ENCODE measurements at places on chromosomes 12 and 14.

DNA sequence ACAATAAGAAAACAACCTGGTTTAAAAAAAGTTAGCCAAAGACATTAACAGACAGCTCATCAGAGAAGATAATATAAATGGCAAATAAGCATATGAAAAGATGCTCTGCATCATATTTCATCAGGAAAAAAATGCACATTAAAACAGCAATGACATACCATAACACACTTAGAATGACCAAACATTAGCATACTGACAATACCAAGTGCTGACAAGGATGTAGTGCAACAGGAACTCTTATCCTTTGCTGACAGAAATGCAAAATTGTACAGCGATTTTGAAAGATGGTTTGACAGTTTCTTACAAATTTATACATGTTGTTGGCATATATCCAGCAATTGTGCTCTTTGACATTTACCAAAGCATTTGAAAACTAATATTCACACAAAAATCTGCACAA is 573.0 kb downstream of the FSCB start:
- no peak for DNase-seq

GRCh38 chr12:132392389-132393244 is 63.2 kb upstream of the GALNT9 start:
- DNase-seq, result no peak

DNA sequence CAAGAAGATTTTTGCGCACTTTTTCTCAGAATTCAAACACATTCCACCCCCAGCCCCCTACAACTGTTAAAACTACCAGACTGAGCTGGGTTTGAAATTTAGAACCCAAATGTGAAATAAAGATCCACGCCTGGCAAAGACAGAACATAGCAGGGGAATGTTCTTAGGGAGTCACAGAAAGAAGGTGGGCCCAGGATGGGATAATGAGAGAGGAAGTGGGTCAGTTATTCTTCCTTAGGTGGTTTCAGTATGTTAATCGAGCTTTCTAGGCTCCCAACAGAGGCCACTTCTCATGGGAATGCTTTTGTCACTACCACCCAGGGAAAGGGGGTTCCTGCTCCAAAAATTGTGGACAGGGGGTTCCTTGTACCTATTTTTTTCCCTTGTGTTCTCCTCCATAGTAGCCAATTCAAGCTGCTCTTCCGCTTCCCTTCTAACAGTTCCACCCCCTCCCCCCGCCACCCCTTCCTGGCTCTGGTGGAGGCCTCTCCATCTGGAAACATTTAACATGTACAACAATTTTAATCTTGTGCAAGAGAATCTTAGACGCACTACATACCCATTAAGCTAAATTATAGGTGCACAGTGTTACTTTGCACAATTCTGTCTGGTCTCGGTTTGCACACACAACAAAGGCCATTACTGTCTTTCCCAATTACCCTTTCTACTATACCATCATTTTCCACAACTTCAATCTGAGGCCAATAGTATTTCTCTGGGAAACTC is 218.1 kb downstream of the MON2 start:
- DNase-seq, result no peak

DNA sequence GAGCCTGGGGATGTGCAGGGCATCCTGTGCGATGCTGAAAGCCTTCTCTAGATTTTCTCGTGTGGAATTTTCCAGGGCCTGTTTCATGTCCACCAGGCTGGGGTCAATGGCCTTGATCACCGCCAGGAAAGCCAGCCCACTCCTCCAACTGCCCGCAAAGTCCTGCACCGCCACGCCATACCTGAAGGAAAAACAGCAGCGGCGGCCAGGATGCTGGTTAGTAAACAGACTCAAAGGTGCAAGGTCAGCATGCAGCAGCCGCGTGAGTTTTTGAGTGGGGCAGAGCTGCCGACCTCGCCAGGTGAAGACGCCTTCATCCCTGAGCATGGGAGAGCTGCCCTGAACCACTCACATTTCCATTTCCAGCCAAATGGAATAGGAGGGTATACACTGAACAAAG is 53.4 kb upstream of the DICER1 start:
- no peak for DNase-seq

DNA sequence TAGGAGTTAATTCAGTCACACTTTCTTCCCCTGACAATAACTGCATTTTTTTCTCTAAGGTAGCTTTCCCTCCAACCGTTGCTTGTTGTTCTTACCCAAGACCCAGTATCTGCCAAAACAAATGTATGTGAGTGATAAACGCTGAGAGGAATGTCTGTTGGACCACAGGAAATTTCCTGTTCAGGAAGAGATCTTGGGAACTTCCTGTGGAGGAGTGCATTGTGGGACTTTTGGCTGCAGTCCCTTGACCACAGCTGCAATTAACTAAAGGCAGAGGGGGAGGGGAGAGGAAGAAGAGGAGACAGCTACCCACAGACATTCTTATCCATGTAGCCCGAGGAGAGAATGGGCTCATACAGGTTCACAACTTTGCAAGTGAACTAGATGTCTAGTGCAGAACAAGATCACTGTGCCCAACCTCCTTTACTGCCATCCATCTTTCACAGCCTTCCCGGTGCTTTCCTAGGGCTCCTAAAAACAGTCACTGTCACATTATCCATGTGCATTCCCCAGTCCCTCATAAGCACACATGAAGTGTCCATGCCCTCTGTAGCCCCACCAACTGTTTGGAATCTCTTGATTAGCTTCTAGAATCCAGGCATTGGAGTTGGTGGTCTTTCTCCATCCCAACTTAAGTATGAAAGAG is 149.5 kb downstream of the ETV6 start:
- DNase-seq, result no peak

DNA sequence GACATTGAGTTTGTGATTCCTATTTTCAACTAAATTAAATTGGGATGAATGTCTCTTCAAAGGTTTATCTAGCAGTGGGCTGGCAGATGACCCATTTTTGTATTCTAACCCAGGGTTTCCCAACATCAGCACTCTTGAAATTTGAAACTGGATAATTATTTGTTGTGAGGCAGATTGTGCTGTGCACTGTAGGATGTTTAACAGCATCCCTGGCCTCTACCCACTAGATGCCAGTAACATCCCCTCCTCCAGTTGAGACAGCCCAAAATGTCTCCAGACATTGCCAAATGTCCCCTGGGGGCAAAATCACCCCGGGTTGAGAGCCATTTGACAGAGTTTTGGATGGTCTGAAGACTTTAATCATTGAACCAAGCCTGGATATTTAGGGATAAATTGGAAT is 11.1 kb downstream of the DAAM1 start:
- DNase-seq, result no peak

DNA sequence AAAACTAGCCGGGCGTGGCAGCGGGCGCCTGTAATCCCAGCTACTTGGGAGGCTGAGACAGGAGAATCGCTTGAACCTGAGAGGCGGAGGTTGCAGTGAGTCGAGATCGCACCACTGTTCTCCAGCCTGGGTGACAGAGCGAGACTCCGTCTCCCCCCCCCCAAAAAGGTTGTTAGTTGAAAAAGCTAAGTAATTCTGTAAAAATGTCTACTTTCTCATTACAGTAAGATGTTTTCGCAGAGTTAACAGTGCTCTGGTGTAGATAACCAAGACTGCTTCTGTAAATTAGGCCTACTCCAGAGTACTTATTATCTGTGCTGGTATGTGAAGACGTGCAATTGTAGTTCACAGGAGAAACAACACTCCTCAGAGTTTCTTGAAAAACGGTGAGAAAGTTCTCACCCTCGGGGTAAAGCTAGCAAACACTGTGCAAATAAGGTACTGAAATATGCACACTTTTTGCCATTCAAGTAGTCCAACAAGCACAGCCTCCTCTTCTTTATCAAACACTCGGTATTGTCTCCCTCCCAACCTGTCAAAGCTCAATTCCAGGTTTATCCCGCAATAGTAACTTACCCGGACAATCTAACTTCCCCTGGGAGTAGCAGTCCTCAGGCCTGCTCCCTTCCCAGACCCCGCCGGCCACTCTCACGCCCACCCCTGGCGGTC is 974 bp downstream of the BTBD7 start:
- no peak for DNase-seq

DNA sequence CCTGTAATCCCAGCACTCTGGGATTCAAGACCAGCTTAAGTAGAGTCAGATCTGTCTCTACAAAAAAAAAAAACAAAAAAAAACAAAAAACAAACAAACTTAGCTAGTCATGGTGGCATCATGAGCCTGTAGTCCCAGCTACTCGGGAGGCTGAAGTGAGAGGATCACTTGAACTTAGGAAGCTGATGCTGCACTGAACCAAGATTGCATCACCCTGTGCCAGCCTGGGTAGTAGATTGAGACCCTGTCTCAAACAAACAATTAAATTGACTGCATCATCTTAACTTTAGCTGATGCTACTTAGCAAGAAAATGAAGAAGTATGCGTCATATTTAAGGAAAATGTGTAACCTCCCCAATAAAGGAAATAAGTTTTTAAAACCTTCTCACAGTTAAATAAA is 136.6 kb upstream of the ATXN7L3B start:
- no peak for DNase-seq

GRCh38 chr12:13039328-13039956 is 4.7 kb upstream of the FAM234B start:
- no peak for DNase-seq

DNA sequence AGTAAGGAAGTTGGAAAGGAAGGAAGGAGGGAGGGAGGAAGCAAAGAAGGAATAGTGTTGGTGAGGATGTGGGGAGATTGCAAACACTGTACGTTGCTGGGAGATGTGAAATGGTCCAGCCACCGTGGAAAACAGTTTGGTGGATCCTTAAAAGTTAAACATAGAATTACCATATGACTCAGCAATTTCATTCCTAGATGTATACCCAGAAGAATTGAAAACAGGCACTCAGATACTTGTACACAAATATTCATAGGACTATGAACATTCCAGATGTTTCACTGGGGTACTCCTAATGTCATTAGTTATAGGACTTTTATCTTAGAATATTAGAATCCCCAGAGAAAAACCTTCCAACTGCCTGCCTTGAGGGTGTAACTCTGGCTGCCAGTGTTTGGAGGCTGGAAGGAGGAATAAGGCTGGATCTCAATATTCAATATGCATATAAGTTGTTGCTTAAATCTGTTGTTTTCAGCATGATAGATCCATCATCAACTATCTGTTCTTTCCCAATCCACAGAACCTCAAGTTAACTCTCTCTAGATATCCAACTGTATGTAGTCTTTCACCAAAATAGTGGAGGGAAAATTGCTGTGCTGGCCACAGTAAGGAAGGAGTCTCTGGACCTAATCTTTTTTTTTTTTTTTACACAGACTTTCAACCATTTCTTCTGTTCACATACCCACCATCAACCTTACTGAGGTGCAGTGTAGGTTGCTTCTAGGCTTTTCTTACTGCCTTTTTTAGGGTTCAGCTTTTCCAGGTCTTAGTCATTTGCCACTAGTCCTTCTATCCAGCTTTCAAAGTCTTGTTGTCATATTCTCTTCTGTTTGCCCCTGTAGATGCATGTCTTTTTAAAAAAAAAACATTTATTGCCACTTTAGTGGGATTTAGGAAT is 94.5 kb downstream of the DNAI7 start:
- DNase-seq, result no peak

DNA sequence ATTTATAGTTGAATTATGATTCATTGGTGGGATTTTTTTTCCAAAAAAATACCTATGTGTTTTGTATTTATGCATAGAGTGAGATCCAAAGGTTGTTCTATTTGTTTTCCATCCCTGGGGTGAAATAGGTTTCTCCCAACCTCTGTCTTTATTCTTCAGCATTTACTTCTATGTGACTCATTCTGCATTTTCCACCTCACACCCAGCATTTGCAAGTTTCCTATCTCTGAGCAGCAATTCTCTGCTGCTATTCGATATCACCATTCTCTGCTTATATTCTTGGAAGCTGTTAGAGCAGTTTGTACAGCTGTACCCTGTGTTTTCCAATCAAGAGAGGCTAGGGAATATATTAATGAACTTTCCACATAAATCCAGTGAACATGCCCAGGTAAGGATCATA is 538.9 kb downstream of the SNAPC1 start:
- DNase-seq, result no peak

DNA sequence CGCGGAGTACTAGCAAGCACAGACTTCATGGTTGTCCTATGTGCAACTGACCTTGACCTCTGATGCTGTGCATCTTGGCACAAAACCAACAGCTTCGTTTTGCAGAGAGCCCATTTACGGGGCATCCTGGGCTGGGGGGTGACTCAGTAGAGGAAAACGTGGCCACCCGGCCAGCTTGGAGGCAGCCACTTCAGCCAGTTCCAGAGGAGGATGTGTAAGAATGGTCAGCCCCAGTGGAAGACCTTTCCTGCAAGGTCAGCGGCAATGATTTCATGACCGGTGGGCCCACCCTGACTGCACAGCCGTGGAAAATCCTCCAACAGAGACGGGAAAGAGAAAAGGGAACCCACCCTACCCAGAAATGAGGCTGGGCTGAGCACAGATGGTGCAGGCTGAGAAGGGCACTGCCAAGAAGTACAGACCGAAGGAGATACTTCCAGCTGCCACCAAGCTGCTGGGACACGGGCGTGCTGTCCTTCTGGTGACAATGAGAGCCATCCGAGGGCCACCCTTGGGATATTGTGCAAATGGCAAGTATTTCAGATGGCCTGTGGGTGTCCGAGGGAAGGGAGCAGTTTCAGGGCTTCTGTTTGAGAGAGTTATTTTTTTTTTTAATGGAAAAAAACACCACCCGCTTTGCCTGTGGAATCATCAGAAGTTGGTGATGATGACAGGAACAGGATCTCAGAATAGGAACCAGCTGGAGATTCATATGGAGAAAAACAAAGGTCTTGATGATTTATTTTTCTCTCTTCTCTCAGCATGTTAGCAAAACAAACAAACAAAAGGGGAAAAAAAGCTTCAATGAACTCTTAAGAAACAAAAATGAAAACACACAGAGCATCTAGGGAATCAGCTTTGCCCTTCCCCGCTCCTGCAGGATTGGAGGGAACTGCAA is 120.2 kb upstream of the RFLNA start:
- DNase-seq, result no peak

GRCh38 chr14:72907886-72908285 is 14.0 kb upstream of the DPF3 start:
- DNase-seq, result no peak

Measured in iPS-NIHi11 (cell line).